Effector memory CD8-positive, alpha-beta T cell (primary cell): ENCODE measurements at places on chromosomes 16 and 17.

- DNase-seq = no peak
Measured at GRCh38 chr17:80961541-80962330, 29.9 kb upstream of the CHMP6 start.

DNA sequence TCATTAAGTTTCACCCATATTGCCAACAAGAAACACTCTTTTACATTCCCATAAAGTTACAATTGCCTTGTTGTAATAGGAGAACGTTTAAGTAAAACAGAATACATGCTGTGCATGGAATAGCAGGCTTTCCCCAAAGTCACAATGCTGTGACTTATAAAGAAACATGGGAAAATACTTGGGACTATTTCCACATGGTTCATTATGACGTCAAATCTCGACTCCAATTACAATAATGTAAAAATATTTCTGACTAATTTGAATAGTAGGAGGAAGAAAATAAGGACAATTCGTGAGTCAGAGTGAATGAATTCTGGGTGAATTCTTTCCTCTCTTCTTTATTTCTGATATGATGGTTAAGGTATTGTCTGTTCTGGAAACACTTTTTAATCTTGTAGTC, 52.8 kb downstream of the CDH11 start:
- no peak for DNase-seq

DNA sequence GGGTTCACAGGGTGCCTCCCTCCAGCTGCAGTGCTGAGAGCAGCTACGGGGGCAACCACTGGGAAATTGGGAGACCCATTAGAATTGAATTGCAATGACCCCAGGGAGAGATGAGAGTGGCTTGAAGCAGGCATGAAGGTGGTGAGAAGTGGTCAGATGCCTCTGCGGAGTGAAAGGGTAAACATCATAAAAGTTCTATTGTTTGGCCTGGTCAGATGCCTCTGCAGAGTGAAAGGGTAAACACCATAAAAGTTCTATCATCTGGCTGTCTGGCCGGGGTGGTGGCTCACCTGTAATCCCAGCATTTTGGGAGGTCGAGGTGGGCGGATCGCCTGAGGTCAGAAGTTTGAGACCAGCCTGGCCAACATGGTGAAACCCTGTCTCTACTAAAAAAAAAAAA, 53.5 kb downstream of the TNFRSF13B start:
- no peak for DNase-seq

- no peak for DNase-seq
Measured at GRCh38 chr16:7246578-7246977, 86.1 kb upstream of the RBFOX1 start.

GRCh38 chr17:10177913-10178505, 20.4 kb downstream of the GAS7 start:
- DNase-seq = no peak

DNA sequence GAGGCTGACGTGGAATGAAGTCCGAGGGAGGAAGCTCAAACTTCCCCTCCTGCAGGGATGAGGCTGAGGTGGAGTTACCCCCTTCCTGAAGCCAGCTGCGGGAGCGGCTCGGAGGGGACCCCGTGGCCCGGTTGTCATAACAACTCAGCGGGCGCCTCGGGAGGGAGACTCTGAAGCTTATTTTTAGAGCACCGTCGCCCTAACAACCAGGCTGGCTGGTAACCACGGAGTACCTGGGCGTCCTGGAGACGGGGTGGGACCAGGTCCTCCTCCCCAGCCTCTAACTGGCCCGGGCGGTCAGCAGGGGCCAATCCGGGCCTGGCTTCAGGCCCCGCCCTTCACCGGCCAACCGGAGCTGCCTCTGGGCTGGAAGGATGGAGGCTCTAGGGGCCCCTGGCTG, 27.7 kb downstream of the NECAB2 start:
- DNase-seq = no peak
